ENCODE measurements at places on chromosomes 4 and X.

DNA sequence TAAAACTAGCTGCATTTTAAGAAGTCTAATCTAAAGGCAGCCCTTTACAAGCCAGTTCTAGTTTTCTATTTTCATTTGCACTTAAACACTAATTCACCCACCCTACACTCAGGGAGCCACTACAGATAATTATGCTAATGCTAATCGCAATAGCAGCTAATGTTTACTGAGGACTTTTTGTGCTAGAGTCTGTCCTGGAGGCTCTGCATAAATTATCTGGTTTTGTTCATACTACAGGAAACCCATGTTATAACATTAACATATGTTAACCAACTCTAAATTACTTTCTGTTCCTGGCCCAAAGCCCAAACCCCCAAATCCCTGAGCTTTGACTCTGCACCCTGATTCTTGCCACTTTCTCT is 480 bp upstream of the RADX start:
- DNase-seq: no peak

DNA sequence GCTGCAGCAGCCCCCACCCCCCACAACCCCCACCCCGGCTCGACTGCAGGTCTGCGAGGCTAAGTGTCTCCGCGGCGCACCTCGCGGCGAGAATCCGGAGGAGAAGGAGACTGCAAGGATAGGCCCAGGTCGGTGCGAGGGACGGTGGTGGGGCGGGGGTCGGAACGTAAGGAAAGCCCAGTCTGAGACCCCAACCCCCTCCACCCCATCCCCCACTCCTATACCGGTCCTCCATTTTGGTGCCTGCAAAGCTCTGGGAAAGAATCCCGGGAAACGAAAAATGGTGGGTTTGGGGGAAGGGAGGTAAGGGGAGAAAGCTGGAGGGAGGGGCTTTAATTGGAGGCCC is 614 bp downstream of the BEX3 start:
- peak; percentile 46 for DNase-seq

GRCh38 chr4:89839558-89839957 is 2.6 kb upstream of the SNCA start:
- DNase-seq: no peak

GRCh38 chr4:2154215-2154740 is 87.6 kb downstream of the HAUS3 start:
- DNase-seq: no peak

- DNase-seq: peak; percentile 79
Measured at GRCh38 chr4:77579406-77580076, 26.1 kb upstream of the CXCL13 start.

DNA sequence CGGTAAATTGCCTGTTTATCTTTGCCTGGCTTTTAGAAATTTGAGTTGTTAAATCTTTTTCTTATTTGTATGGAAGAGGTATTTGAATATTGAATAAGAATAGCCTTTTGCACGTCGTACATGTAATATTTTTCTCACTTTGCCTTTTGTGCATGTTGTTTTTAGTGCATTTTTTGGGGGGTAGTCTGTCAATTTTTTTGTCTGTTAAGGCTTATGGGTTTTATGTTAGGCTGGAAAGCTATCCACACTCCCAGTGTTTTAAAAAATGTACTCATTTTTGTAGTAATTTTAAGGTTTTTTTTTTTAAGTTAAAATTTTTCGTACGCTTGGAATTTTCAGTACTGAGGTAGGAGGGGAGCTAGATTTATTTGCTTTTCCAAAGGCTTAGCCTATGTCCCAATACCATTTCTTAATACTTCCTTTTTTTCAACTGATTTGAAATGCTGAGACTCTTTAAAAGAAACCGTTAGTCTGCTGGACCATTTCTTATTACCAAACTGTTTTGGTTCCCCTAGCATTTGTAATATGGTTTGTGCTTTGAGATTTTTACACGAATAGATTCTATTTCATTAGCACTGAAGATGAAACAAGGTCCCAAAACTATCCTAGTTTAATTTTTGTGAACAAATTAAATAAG is 1.3 kb downstream of the HERC5 start:
- no peak for DNase-seq

DNA sequence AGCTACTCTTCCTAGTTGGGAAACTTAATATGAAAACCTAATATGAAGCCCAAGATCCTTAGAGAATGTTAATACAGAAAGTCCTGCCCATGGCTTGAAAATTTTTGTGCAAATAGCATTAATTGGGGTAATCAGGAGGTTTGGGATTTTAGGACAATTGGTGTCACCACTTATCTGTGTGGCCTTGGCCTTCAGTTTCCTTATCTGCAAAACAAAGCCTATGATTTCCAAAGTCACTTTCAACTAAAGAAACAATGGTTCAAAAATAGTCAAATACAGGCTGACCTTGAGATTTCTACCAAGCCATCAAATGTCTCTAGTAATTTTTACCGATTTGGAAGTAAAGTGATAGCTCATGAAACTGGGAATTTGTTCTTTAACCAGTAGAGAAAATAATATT is 40.2 kb upstream of the FAM9C start:
- DNase-seq: no peak

DNA sequence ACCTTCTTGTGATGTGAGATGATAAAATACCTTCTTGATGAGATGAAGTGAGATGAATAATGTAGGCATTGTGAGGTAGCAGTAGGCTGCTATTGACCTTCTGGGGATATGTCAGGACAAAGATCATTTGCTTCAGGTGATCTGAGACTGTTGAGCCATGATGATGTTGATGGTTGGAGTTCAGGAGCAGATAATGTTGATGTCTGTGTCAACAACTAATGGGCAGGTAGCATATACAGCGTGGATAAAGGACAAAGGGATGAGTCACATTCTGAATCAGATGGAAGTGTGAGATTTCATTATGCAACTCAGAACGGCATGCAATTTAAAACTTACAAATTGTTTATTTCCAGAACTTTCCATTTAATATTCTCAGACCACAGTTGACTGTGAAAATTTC is 57.3 kb downstream of the RAP1GDS1 start:
- no peak for DNase-seq

DNA sequence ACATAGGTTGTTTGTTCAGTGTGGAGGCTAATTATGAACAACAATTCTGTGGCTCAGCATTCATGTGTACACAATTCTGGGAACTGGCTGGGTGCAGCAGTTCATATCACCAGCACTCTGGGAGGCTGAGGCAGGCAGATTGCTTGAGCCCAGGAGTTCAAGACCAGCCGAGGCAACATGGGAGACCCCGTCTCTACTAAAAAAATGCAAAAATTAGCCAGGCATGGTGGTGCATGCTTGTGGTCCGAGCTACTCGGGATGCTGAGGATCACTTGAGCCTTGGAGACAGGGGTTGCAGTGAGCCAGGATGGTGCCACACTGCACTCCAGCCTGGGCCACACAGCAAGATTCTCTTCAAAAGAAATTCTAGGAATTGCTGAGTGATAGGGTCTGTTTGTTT is 4.5 kb upstream of the PPP2R2C start:
- DNase-seq: no peak

All from myocyte (in vitro differentiated cells).